ENCODE measurements at places on chromosomes 1 and 21.
A peak's percentile ranks its signal among the peaks of the same experiment; 100 is the strongest.

DNA sequence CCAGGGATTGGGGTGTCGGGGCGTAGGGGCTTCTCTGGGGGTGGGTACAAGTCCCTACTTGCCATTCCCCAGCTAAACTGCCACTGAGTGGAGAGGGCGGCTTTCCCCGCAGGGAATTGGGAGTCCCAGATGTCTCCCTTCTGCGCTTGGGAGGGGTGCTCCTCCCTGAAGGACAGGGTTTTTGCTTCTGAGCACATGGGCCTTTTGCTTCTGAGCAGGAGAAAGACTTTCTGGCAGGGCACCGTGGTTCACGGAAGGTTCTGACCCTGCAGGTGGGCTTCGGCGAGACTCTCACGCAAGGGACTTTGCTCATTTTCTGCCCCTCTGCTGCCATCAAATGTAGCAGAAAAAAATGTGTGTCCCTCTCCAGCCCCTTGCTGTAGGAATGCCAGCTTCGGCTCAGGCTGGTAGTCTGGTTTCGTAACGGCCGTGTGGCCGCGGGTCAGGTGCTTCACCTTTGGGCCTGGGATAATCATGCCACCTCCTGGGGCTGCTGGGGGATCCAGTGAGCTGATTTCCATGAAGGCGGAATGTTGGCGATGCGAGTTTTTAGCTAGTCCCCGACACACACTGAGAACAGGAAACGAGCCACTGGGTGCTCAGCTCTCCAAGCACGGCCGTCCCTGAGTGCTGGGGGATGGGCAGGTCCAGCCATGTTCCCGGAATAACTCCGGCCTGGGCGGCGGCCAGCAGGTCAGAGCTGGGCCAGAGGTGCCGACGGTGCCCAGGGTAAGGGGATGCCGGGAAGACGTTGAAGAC is 364.0 kb downstream of the CAMTA1 start:
- peak; percentile 46 for ATAC-seq

GRCh38 chr1:167439301-167439988 is 78.9 kb downstream of the CD247 start:
- peak; percentile 85 for ATAC-seq

- ATAC-seq = no peak
Measured at GRCh38 chr1:201427963-201428362, 6.4 kb upstream of the TNNI1 start.

DNA sequence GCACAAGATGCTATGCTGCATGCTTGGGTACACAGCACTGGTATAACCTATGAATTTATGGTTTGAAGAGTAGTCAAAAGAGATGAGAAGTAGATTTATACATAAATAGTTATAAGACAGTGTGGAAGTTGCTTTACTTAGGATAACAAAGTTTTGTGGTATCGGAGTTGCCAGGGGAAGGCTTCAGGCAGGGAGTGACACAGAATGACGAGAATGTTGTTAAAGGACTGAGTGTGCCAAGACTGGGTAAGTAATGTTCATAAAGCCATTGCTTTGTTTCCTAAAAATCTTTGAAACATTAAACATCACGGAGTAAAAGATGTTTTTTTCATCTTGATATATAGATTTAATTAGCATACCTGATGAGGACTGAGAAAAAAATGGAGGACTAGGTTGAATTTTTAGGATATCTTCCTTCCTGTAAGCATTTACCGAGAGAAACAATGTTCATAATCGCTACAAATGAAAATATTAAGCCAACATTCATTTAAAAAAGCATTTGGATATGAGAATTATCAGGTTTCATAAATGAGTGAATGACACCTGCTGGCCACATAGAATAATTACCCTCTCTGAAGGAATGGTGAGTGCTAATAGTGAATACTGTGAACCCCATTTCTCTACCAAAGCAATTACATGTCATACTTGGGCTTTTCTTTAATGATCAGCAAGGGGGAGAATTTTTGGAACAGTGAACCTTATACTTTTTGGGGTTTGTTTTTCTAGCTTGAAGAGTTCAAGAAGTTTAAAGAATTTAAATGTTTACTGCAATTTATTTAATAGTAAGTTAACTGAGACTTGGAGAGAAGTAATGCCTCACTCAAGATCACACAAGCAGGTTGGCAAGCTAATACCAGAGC is 28.4 kb downstream of the EXTL2 start:
- ATAC-seq = no peak

DNA sequence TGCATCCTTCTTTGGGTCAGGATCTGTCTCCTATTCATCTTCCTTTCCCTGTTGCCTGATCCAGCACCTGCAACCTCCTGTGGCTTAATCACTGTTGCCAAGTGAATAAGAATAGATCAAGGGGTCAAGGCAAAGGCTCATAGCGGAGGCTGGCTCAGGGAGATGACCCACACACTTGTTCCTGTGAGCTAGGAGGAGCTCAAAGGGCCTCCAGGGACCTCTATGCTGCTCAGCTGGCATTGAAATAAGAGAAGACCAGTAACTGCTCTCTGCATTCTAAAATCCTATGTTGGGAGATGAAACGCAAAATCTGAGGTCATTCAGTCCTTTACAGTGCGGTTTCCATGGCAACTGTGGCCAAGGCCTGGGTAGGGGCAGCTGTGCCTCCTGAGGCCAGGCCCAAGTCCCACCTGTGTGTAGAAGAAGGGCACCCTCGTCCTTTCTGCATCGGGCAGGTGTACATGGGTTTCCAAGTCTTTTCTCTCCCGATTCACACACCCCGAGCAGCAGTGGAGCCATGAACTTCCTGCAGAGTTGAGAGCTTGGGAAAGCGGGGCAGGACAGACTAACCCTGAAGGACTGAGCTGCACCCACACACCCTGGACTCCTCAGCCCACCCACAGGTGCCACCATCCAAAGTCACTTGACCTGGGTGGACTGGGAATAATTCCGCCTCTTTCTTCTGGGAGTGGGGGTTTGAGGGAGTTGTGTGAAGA is 27.8 kb upstream of the STUM start:
- peak; percentile 64 for ATAC-seq

GRCh38 chr1:193685986-193686385 is 499.6 kb upstream of the B3GALT2 start:
- no peak for ATAC-seq

DNA sequence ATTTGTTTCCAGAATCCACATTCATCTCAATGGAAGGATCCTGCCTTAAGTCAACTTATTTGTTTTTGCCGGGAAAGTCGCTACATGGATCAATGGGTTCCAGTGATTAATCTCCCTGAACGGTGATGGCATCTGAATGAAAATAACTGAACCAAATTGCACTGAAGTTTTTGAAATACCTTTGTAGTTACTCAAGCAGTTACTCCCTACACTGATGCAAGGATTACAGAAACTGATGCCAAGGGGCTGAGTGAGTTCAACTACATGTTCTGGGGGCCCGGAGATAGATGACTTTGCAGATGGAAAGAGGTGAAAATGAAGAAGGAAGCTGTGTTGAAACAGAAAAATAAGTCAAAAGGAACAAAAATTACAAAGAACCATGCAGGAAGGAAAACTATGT is 2.6 kb downstream of the GADD45A start:
- ATAC-seq = no peak

- no peak for ATAC-seq
Measured at GRCh38 chr1:198918920-198919319, 280.1 kb downstream of the PTPRC start.

DNA sequence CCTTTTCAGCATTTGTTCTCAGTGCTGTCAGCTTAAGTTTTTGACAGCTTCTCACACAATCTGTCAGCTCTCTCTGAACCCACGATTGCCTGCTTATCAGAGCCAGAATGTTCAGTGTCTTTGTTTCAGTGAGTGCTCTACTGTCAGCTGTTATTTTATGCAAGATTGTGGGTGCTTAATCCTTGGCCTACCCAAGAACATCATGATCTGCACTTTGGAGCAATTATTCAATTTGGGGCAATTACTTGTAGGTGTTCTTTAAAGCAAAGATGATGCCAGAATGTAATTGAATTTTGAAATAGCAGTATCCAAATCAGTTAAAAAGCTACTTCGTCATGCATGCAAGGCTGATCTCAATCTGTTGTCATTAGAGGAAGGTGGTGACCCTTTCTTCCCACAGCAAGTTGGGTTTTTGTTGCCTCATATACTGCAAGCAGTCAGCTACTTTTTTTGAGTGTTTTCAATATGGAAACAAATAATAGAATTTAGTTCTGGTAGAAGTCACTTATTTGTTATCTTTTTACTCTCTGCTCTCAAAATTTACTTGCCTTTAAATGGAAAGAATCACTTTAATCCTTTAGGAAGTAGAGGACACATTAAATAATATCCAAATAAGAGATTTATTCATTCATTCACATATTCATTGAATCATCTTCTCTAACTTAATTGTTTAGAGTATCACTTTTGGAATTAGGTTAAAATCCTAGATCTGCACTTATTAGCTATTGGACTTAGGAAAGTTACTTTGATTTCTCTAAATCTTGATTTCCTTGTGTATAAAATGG is 253.5 kb upstream of the CACYBP start:
- ATAC-seq = no peak

- no peak for ATAC-seq
Measured at GRCh38 chr1:20368866-20369470, 78.3 kb downstream of the VWA5B1 start.

GRCh38 chr1:155168456-155169210 is 4.5 kb downstream of the KRTCAP2 start:
- ATAC-seq = no peak

DNA sequence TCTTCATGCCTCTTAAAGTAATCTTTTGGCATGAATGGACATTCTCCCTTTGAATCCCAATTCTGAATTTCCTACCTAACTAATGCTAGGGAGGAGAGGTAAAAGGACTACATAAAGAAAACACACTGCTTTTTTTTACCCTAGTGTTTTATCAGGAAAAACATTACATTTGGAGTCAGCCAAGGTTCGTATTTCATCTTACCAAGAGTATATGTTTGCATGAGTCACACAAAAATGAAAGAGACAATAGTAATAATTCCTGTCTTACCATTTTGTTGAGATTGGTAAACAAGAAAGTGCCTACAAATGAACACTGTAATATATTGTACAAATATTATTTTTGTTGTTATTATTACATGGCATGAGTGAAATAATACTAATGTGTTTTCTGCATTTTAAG is 112.9 kb upstream of the WARS2 start:
- ATAC-seq = no peak

DNA sequence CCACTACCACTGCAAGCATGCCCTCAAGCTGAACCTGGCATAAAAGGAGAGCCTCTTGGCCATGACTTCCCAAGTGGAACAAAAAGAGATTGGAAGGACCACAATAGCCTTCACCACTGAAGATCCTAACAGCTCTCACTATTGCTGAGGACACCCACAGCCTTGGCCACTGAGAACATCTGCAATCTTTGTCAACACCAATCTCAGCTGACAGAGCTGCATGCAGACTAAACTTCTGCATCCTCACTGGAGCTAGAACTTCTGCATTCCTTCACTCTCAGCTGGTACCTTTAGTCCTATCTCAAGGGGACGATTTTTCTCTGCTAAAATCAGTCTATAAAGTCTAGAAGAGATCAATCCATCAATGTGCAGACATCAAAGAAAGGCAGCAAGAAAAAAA is 8.3 kb upstream of the FCRL2 start:
- ATAC-seq = no peak

- no peak for ATAC-seq
Measured at GRCh38 chr1:173447224-173447623, 29.9 kb upstream of the PRDX6 start.

DNA sequence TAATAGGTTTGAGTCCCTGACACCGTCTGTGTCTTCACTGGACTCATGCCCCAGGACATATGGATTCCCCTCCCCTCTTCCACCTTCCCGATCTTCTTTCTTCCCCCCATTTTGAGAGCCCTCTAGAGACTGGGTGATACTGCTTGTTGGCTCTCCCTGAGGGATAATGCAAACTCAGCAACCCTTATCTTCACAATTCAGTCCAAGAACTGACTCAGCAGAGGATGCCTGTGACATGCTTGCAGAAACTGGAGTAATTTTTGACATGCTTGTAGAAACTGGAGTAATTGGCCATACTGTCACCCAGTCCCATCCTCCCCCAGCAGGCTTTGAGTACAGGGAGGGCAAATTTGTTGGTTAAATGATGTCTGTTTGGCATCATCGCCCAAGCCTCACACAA is 127.6 kb upstream of the CTTNBP2NL start:
- ATAC-seq = no peak

DNA sequence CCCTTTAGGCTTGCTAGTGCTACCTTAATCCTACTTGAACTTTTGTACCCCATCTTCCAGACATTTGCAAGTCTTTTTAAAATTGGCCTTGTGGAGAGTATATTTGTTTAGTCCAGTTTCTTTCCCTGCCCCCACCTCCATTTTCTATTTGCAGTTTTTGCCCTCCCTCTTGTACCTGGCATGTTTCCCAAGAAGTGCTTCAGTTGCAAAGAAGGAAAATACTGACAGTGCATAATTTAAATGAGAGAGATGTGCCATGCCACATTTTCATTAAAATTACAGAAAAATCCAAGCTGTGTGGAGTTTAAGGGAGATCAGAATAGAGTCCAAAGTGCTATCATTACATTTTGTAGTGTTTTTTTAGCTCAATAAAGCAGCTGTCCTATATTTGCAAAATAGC is 150.0 kb upstream of the ADGRL2 start:
- ATAC-seq = no peak

- no peak for ATAC-seq
Measured at GRCh38 chr1:153355445-153356071, 2.1 kb upstream of the S100A9 start.

DNA sequence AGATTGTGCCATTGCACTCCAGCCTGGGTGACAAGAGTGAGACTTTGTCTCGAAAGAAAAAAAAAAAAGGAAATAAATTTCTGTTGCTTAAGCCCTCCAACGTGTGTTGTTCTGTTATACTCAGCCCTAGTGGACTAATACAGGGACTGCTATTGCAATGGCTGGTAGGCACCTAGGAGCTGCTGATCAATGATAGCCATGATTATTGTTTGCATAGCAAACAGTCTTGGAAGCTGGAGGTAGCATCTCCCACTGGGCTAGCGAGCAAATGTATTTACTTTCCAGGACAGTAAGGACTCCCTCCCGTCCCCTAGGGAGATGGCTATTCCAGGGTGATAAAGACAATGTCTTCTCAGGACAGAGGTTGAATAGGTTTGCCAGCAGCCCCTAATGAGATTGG is 13.5 kb upstream of the TNFRSF8 start:
- peak; percentile 1 for ATAC-seq

- peak; percentile 62 for ATAC-seq
Measured at GRCh38 chr1:6984986-6985385, 199.7 kb downstream of the CAMTA1 start.

- peak; percentile 33 for ATAC-seq
Measured at GRCh38 chr1:93629101-93630059, 52.3 kb downstream of the BCAR3 start.

- ATAC-seq = no peak
Measured at GRCh38 chr1:226406401-226406881, 1.5 kb downstream of the PARP1 start.

DNA sequence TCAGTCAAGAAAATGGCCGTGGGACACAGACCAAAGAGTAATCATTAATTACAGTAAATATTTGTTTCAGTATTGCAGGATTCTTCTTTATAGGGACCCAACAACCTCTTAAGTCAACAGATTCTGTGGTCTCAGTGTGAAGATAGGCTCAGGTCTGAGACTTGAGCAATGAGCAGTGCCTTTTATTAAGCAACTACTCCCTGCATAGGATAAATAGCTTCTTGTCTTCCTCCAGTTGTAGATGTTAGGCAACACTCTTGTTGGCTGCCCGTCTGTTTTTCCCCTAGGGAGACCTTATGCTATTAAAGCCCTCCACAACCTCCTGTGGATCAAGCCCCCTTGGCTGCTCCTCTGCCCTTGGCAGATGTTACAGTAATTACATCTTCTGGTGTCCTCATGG is 1.8 kb upstream of the OMA1 start:
- no peak for ATAC-seq

- no peak for ATAC-seq
Measured at GRCh38 chr1:118201524-118201923, 16.5 kb upstream of the SPAG17 start.

Data from motor neuron (in vitro differentiated cells).